Activated naive CD4-positive, alpha-beta T cell treated with Interleukin-2 at 50 U/mL for 16 hours (primary cell): ENCODE measurements at places on chromosomes 5 and 9.

- no peak for DNase-seq
These were observed 166.1 kb upstream of the SEMA6A start for GRCh38 chr5:116740771-116741170.

DNA sequence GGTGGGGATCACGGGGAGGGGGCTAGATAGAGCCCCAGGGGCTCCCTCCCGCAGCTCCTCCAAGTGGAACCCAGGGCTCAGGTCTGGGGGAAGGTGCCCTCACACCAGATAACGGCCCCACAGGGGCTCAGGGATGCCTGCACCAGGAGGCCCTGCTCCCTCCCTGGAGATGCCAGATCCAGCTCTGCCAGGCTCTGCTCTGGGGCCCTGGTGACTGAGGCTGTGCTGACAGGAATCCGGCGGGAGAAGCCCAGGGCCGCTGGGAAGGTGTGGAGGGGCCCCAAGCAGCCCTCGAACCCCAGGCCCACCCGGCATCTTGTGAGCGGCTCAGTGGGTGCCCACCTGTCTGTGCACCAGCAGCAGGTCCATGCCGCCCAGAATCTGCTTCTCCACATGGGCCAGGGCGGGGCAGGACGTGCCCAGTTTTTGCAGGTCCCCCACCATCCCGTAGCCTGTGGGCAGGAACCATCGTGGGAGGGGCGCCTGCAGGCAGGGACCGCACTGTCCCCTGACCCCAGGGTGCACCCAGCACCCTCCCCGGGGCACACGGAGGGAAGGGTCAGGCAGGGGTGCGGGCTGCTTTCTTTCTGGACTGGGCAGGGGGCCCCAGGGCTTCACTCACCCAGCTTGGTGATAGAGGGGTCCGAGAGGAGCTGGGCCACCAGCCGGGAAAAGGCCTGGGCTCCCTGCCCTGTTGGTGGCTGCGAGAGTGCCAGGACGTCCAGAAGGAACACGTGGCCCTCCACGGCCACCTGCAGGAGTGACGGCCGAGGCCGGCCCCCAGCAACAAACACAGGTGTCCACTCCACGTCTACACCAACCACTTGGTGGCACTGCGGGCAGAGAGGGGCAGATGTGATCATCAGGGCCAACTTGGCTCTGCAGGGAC is 48.9 kb upstream of the NRARP start:
- no peak for DNase-seq

GRCh38 chr9:97759581-97760288 is 62.6 kb upstream of the XPA start:
- no peak for DNase-seq

- DNase-seq, result no peak
These were observed 131.1 kb upstream of the ICE1 start for GRCh38 chr5:5291357-5291756.

DNA sequence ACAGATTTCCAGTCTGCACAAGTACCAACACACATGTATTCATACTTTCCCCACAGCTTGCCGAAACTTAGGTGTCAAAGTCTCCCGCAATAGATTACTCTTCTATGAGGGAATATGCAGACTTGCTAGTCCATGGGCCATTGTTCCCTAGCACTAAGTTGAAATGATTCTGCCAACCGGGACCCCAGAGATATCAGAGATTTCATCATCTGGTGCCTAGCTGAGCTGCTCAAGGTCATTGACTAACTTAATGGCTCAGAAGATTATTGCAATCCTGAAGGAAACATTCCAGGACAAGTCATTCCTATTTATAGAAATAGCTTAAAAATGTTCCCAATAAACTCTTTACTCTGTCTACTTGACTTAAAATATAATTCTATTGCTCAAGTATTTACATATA is 202.6 kb downstream of the PIK3R1 start:
- DNase-seq, result no peak

GRCh38 chr5:103066326-103066725 is 53.6 kb downstream of the GIN1 start:
- no peak for DNase-seq

DNA sequence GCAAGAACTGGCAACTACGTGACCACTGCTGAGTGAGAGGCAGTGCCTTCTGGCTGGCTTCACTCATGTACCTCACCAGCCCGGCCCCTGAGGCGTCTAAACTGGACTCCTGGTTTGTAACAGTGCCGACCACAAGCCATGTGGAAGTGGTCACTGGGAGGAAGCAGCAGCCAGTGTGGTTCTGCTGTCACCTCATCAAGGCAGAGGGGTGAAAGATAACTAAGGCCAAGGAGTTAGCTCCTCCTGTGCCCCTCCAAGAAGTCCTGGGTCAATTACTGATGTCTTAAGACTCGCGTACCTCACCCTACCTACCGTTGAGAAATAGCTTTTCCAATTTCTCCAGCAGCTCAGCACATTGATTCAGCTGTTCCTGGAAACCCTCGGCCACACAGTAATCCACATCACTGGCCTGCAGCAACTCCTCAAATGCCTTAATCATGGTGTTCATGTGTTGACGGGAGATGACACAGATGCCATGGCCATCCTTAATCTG is 142.9 kb downstream of the CDK5RAP2 start:
- DNase-seq, result no peak

- DNase-seq, result no peak
These were observed 19.4 kb downstream of the CXCL14 start for GRCh38 chr5:135559354-135559753.

DNA sequence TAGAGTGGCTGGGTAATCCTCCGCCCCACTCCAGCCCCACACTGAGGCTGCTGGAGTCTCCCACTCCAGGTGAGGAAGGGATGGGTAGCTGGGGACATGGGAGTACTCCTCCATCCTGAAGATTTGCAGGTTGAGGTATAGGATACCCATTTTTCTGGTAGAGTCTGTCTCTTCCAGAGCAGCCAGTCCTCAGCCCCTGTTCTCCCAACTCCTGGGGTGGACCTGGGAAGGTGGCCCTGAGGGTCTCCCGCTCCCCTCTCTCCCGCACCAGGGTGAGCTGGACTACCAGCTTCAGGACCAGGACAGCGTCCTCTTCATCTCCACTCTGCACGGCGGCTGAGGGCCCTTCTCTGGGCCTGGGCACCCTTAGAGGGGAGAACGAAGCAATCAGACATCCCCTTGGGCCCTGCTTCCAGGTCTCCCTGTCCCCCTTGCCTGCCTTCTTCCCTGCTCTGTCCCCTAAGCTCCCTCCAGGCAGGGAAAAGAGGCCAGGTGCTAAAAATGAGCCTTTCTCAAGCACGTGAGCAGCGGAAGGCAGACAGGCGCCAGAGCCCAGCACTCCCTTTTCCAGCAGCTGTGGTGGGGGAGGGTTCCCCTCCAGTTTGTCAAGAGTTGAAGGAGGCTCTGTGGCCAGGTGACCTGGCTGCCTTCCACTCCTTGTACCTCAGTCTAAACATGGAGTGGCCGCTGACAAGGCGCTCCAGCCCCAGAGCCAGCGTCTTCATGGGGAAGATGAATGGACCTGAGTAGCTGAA is 18.4 kb downstream of the URM1 start:
- no peak for DNase-seq

DNA sequence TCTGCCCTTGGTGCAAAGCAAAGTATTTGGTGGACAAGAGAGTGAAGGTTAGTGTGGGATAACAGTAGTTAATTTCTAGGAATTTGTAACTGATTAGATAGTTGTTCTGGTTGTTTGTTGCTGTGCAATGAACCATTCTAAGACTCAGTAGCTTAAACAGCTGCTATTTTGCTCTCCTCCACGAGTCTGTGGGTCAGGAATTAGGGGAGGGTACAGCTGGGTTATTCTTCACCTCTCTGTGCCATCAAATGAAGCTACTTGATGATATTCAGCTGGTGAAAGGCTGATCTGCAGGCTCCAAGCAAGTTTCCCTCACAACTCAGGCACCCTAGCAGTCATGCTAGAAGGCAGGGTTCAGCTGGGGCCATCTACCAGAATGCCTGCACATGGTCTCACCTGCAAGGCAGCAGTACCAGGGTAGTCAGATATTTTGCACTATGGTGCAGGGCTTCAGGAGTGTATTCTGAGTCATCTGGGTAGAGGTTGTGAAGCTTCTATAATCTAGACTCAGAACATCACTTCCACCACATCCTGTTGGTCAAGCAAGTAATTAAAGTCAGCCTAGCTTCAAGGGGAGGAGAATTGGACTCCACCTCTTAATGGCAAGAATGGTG is 159.5 kb upstream of the SLC28A3 start:
- no peak for DNase-seq

DNA sequence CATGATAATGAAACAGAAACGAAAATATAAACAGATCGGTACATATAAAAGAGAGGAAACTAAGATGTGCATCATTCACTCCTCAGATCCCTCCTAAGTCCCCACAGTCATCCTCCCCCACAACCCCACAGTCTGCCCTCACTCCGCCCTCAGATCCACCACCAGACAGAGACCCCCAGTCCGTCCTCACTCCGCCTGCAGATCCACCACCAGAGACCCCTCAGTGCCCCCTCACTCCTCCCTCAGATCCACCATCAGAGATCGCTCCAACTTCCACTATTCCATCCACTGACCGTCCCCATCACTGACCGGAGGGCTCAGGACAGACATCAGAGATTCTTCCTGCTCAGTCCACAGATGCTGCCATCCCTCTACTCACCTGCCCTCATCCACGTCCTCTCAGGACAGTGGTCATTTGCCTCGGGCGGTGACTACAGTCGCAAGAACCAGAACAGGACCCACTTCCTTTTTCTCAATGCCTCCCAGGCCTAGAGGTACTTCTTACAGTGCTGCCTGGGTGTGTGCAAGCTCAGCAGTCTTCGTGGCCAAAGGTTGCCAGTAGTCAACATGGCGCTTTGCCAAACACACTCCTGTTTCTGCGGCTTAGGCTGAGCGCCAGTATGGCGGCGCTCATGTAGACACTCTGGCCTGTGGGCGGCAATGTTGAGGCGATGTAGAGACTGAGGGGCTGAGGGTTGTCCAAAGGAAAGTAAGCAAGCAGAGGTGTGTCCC is 8.3 kb upstream of the SPATA31C1 start:
- no peak for DNase-seq

DNA sequence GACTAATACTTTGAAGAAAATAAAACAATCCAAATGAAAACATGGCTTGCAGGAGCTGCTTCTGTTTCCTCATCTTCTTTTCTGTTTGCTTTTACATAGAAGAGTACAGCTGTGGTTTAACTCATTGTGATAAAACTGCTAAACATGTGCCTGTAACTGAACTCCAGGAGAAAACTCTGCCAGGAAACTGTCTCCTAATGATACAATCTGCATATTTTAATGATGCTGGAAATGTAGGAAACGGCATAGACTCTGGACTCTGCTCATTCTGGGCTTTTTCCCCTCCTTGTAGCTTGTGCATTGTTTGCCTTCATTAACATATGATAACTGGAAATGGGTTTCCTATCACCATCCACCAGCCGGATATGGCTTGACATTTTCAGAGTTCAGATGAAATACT is 813.3 kb upstream of the WWC1 start:
- DNase-seq, result no peak
